ENCODE measurements at places on chromosomes 12 and 14. TPM values are rescaled to one million over a fixed set of nuclear protein-coding genes. Genes with fewer than 3 reads are reported as not detected.
A peak's percentile ranks its signal among the peaks of the same experiment; 100 is the strongest.

Gene INHBE
- not detected for total RNA-seq

DNA sequence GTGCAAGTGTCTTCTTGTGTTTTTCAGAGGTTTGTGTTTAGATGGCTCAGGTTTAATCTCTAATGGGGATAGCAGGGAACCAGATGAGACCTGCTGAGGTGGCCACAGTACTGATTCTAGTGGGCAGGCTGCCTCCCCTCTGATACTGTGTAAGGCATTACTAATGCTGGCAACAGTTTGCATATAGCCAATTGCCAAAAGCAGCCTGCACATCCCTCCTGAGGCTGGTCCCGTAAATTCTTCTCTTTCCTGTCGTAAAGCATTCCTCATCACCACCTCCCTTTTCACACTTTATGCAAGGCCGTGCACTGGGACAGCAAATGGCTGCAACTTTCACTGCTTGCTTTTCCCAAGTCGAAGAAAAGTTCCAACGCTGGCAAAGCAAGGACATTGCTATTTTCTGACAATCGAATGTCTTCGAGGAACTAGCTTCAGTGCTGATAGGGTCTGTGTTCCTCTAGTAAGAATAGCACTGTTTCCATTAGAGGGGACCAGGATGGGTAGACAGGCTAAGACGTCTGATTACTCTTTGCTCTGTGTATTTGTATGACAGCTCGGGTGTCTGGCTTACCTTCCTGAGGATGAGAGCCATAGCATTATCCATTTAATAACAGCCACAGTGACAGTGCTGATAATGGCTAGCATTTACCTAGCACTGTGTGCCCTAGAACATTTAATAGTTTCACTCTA is 178.2 kb upstream of the HIF1A start:
- DNase-seq, result no peak

Gene TAS2R43
- total RNA-seq, result 0.42 TPM

GRCh38 chr14:34596891-34597290 is 33.1 kb downstream of the SNX6 start:
- no peak for DNase-seq

- no peak for DNase-seq
These were observed 160.0 kb upstream of the SOX5 start for GRCh38 chr12:24109381-24110039.

- DNase-seq, result no peak
These were observed 339.3 kb downstream of the PCNX1 start for GRCh38 chr14:71246539-71246938.

DNA sequence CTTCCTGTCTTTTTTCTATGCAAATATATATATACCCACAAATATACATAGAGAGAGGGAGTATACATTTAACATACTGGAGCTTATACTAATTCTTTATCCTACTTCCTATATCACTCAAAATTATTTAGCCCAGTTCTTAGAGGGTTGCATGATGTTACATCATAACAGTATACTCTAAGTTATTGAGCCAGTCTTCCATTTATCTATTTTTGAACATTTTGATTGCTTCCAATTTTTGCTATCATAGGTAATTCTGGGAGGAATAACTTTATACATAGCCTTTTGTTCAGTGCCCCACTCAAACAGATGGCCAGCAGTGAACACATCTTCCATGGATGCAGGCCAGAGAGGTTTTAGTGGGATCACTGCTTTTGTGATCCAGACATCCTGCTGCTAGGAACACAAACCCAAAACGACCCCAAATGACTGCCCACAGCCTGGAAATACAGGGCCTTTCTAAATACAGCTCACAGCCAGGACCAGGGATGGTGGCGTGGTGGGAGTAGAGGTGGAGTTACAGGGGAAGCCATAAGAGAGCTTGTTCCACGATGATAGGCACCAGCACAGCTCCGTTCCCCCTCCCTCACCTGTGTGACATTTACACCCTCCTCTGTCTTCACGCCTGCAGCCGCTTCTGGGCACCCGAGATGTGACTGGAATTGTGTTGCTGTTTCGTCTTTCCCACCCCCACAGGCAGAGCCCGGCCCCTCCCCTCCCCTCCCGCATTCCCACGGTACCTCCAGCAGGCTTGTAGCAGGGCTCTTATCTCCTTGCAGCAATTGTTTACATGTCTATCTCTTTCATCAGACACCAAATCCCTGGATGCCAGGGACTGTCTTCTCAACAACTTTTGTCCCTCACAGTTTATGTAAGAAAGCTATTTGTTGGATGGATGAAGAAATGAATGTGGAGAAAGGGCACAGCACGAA is 30.7 kb upstream of the HDAC7 start:
- no peak for DNase-seq

GRCh38 chr12:65389436-65389835 is 111.0 kb downstream of the MSRB3 start:
- DNase-seq, result no peak

DNA sequence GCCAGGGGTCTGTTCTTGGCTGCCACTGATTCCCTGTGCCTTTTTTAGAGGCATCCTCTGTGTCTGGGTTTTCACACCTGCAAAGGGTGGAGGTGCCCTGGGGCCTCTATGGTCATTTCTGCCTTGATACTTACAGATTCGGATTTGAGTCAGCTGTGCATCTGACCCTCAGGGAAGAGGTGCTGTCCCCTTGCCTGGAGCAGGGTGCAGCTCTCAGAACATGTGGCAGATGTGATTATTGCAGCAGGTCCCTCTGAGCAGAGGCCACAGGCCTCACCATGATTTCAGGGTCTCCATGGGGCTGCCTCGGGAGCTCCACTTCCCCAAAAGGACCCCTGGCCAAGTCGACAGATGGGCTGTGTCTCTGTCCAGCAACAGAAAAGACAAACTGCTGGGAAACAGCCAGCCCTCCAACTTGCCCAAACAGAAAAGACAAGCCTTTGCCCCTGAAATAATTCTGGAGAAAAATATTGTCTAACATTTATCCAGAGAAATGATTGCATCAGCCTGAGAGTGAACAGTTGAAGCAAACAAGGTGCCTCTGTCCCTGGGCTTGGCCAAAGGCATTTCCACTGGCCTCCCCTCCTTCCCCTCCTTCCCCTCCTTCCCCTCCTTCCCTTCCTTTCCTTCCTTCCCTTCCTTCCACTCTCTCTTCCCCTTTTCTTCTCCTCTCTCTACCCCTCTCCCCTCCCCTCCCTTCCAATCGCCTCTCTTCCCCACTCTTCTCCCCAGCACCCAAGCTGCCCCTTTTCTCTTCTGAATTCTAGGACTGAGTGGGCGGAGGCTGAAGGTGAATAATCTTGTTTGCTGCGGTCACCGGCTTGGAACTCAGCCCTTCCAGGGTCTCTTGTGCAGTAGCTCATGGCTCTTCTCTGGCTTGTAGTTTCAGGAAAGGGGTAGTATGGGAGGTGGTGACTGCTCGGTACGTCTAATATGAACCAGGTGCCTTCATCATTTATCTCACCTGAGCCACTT is 676 bp downstream of the SERPINA3 start:
- no peak for DNase-seq

GRCh38 chr14:81331229-81332021 is 68.7 kb downstream of the STON2 start:
- no peak for DNase-seq

Gene MDGA2
- not detected for total RNA-seq

Gene SINHCAF
- 66.7 TPM for total RNA-seq

Gene STYK1
- total RNA-seq, result 36.3 TPM

Gene AKAP5
- total RNA-seq, result 14.2 TPM

Gene HOXC13
- total RNA-seq, result not detected

- DNase-seq, result peak; percentile 95
These were observed 14.4 kb upstream of the MLXIP start for GRCh38 chr12:122064025-122064777.

- DNase-seq, result no peak
These were observed 25.4 kb downstream of the IL31 start for GRCh38 chr12:122148657-122149056.

DNA sequence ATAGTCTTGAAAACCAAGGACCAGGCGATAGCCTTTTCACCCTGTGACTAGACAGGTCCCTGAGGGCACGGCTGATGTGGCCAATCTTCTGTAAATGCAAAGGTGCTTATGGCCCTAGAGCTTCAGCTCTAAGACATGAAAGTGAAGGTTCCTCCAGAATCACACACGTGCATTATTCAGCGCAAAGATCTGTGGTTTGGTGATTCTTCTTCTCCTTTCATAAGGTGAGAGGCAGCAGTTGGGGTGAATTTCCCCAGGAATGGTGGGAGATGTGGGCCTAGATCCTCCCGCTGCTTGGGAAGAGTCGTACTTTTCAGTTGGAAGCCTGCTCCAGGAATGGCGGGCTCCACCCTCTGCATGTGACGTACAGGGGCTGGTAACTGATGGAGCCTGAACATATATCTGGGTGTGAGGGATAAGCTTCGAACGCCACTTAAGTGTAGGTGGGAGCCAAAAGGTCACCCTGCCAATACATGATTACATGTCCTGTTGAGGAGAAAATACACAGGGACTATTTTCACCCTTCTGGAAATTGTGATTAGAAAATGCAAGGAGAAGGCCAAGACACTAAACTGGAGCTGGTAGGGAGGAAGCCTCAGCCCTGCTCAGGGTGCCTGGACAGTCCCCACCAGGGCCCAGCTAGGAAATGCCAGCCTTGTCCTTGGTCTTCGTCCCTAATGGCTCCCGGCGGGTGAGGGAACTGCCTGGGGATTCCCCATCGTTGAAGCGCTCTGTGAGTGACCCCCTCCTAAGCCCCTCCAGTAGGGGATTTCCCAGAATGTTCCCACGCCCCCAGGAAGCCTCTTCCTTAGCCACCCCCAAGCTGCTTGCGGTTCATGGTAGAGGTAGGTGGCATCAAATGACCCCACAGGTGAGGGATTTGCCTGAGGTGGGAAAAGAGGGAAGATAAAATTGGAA is 17.6 kb downstream of the BATF start:
- DNase-seq, result no peak

Gene RASAL1
- total RNA-seq, result 9.0 TPM

DNA sequence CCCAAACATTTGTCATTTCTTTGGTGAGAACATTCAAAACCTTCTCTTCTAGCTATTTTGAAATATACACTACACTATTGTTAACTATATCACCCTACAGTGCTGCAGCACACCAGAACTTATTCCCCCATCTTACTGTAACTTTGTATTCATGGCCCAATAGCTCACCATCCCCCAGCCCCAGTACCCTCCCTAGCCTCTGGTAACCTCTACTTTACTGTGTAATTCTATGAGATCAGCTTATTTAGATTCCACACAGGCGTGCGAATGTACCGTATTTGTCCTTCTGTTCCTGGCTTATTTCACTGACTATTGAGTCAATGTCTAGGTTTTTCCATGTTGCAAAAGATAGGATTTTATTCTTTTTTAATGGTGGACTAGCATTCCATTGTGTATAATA is 469.0 kb downstream of the TMEM132D start:
- DNase-seq, result no peak

Gene IGF1
- 5.8 TPM for total RNA-seq

Gene C14orf180
- total RNA-seq, result 1.0 TPM

- no peak for DNase-seq
These were observed 413.8 kb upstream of the SOX5 start for GRCh38 chr12:24363177-24363754.

- DNase-seq, result peak; percentile 41
These were observed 49.1 kb upstream of the RNU6-8 start for GRCh38 chr14:32252030-32252670.

DNA sequence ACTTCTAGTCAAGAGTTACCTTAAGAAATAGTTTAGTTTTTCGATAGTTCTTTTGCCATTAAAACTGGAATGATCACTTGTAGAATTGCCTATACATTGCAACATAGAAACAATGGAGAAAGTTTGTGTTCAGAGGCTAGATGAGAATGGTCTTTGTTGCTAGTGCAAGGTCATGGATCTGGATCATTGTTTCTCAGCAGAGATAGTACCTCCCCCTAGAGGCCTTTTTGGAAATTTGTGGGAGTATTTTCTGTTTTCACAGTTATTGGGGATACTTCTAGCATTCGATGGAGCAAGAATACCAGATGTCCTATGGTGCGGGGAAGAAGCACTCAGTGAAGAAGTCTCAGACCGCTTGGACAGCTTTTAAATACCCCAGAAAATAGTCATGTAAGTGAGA is 138.8 kb upstream of the HMGA2 start:
- no peak for DNase-seq

GRCh38 chr12:22229652-22230279 is 104.7 kb downstream of the ST8SIA1 start:
- no peak for DNase-seq

DNA sequence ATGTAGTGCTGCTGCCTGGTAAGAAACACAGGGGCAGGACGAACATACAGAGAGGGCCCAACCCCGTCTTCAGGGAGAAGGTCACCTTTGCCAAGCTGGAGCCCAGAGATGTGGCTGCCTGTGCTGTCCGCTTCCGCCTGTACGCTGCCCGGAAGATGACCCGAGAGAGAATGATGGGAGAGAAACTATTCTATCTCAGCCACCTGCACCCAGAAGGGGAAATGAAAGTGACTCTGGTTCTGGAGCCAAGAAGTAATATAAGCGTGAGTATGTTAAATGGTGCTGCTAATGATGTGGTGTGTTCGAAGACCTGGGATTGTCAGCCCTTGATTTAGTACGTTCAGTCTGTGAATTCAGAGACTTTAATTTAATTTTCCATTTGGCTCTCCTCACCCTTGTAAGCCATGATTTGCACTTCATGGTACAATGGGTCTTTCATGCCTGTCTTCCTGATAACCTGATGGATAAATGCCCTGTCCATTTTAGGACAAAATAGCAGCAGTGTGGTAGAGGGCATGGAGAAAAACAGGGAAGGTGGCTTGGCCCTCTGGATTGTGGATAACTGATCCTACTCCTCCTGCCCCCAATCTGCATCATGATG is 318.9 kb downstream of the SNAPC1 start:
- DNase-seq, result peak; percentile 13

Gene PGF
- total RNA-seq, result 2.9 TPM

DNA sequence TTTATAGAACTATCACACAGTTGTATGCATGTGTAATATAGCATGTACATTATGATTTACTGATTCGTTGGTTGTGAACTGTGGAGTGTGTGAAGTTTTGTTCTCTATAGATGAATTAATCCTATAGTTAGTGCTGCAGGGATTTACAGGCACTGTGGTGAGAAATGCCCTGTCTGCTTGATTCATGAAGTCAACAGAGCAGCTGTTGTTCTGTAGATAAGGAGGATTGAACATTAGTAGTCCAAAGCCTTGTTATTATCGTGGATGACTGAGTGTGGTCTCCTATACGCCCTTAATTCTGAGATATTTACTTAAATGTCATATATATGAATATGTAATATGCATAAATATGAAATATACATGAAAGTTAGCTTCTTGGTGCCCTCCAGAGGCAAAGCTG is 98.3 kb downstream of the DNAH10 start:
- no peak for DNase-seq

DNA sequence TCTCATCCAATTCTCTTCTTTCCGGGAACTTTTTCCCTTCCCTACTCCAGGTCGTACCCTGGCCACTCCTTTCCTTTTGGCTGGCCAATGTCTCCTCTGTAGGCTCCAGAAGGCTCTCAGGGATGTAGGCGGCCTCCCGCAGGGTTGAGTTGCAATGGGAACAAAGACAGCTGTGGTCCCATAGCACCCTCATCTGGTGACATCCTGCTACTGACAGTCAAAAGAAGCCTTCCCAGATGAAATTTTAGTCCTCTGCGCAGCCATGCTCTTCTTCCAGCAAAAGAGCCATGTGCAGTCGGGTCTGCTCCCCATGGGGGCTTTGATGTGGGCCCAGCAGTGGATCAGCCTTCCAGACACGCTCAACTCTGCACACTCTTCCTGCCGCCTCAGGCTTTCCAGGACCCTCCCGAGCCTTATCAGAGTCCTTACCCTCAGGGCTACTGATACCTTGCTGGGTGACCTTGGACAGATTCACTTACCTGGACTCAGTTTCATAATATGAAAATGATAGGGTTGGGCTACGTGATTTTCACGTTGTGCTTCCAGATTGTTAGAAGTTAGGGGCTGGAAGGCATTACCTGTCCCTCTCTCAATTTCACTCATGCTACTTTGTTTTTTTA is 5.5 kb upstream of the CELA1 start:
- DNase-seq, result peak; percentile 53
